CD4-positive, alpha-beta T cell treated with Interleukin-6 for 4 hours (primary cell): ENCODE measurements at places on chromosomes 2 and 18.

GRCh38 chr18:42183746-42184145 lies 228.7 kb downstream of the PIK3C3 start:
- no peak for DNase-seq

DNA sequence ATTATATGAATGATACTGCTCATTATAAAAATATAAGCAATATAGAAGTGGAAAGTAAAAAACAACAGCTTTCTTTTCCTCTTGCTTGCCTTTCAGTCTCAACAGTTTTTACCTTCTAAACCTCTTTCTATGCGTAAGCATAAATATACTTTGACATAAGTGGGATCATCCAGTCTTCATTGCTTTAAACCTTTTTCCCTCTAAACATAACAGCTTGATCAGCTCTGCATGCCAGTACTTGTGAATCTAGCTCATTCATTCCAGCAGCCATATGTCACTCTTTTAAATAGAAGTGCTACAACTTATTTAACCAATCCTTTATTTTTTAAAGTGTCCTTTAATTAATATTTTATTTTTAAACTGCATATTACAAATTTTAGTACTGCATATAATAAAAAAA lies 88.1 kb downstream of the TTC27 start:
- no peak for DNase-seq

DNA sequence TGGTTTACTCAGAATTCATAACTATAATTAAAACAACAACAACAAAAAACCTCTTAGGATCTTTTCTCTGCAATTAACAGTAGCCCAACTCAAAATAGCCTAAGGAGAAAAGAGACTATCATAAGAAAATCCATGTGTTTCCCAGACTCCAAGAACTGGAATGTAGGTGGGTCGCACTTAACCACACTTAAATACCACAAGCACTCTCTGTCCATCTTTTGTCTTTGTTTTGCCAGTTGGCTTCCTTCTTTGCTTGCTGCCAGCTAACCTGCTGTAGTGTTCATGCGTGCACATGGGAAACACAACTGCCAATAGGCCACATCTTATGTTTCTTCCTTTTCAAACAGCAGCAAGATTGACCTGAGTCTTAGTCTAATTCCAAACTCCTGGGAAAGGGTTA lies 24.1 kb upstream of the ACVR1 start:
- DNase-seq = no peak

- DNase-seq = no peak
These were observed 92.2 kb upstream of the ASAP2 start for GRCh38 chr2:9114458-9114857.

GRCh38 chr18:28175930-28176697 lies 816 bp downstream of the CDH2 start:
- no peak for DNase-seq

GRCh38 chr2:207320381-207321159 lies 154.8 kb upstream of the KLF7 start:
- DNase-seq = no peak

- no peak for DNase-seq
These were observed 143.5 kb downstream of the THADA start for GRCh38 chr2:43452318-43452731.

DNA sequence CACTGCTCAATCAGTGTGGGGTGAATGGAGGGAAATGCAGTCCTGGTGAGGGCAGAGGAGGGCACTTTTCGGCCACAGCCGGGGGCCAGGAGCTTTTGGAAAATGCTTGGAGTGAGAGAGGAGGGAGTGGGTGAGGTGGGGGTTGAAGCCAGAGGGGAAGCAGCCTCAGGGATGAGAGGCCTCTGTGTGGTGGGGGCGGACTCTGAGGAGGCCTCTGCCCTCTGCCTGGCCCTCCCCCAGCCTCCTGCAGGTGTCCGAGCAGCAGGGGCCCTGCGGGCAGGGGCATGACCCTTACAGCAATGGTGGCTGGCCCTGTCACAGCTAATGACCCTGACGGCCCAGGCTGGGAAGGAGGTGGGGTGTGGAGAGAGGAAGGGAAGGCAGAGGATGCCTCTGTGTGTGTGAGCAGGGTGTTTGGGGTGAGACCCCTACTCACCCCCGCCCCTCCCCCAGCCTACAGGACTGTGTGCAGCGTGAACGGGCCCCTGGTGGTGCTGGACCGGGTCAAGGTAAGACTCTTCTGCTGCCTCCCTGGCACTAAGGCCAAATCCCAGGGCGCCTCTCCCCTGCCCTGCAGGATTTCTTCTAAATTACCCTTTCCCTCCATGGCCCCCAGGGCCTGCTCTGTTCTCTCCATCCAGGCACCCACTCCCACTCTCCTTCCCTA lies 7.6 kb downstream of the ATP6V1B1 start:
- DNase-seq = no peak

GRCh38 chr2:127413782-127414637 lies 4.2 kb upstream of the PROC start:
- no peak for DNase-seq

DNA sequence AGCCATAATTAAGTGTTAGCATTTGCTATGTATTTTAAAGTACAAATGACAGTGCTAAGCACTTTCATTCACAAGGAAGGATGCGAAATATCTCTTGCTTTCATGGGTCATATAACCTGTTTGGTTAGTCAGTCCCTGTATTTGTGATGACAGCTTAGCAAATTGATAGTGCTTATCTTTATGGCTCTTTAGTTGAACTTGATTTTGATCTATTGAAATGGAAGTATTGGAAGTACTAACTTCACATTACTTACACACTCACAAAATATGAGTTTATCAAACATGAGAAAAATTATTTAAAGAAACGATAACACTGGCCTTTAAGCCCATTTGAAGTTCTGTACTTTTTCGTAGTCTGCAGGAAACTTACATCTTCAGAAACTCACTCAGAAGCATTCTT lies 97.4 kb upstream of the NEUROD1 start:
- DNase-seq = no peak

- no peak for DNase-seq
These were observed 403.2 kb downstream of the DSC3 start for GRCh38 chr18:30639361-30639760.

DNA sequence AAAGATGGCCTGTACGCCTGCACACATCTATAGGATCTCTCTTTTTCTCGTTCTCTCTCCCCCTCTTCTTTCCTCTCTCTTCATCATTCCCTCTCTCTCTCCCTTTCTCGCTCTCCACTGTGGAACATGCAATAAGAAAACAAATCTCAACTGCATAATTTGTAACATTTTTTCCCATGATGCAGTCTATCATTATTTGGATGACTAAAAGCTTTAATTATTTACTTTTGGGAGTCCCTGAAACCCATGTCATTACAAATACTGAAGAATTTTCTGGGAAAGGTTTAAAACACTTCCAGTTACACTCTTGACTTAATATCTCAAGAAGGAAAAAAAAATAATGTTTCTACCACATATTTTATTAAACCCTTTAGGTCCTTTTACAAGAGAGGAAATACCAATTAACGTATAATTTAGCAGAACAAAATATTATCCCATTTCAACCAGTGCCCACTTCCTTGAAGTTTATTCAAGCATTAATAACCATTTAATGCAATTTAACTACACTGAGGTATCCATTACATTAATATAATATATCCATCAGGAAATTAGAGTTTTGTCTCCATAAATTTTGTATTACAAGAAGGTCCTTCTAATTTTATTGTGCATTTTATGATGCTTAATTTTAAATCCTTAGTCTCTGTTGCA lies 1615.2 kb upstream of the ACVR2A start:
- DNase-seq = no peak

GRCh38 chr2:128557831-128558241 lies 239.2 kb upstream of the HS6ST1 start:
- DNase-seq = no peak

DNA sequence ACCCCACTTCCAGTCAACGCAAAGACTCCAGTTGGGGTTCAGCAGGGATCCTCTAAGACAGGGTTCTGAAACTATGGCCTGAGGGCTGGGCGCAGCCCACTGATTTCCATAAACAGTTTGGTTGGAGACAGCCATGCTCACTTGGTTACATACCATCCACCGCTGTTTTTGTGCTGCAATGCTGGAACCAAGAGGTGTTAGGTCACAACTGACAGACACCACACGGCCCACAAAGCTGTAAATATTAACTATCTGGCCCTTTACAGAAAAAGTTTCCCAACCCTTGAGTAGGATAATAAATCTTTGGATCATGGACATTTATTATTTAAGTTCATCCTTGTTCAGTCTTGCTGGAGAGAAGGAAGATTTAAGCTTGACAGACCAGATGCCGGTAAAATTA lies 8.4 kb upstream of the CD226 start:
- DNase-seq = peak; percentile 40

- DNase-seq = no peak
These were observed 54.9 kb upstream of the CYP1B1 start for GRCh38 chr2:38130876-38131275.

DNA sequence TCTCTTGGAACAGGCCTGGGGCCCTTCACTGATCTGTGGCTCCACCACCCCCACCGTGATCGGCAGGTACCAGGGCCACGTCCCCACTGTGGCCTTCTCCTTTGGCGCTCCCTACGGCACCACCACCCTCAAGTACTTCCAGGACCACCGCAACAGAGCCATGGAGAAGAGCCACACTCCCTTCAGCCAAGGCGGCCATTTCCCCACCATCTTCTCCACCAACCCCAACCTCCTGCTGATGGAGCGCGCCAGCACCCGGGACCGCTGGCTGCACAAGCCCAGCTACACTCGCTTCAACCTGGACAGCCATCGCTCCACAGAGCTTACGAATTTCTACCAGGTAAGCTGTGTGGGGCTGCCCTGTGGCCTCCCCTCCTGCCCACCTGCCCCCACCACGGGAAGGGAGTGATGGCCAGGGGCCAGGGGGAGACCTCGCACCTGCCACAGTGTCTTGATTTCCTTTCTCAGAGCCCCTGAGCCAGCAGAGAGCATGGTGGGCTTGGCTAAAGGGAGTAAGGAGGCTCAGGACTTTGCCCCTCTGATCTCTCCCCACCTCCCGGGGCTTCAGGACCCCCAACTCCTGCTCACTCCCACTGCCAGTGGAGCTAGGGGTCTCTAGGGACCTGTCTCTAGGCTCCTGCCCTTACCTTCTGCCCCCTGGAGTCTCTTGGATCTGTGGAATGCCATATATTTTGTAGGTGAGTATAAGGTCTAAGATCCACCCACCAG lies 65.2 kb downstream of the CIB4 start:
- DNase-seq = no peak

DNA sequence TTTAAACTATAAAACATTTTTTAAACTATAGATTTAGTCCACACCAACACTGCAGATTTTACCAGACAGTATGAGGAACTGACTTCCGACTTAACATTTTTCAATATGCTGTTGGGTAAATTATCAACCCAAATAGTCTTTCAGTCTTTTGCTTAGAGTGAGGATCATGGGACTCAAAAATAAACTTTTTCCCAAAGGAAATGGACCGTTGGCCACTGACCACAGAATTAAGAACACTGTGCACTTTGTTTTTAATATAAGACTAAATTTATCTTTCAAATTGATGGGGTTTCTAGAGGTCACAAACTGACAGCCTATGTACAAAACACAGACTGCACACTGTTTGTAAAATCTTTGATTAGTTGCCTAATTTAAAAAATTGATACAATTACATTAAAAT lies 44.9 kb downstream of the FIGN start:
- DNase-seq = no peak

GRCh38 chr18:51891876-51892275 lies 448.1 kb upstream of the DCC start:
- no peak for DNase-seq
